ENCODE measurements at places on chromosomes 3 and 15. TPM values are rescaled to one million over a fixed set of nuclear protein-coding genes. Genes with fewer than 3 reads are reported as not detected.

DNA sequence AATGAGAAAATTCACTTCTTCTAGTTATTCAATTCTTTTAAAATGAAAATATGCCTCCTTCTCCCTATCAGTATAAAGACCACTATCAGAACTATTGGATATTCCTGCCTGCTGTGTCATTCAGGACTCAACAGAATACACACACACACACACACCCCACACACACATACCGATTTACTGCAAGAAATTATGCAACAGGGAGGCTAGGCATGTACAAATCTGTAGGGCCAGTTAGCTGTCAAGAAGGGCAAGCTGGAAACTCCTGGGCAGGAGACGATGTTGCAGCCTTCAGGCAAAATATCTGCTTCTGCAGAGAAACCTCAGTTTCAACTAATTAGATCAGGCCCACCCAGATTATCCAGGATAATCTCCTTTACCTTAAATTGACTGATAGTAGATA lies 13.9 kb upstream of the RYR3 start:
- H3K4me3 ChIP-seq, result no peak overlapping the region
- no peak for DNase-seq
- peaks cover 18% of the 10 kb centered on the region for H3K27me3 ChIP-seq
- H3K27ac ChIP-seq, result no peak overlapping the region
- no peaks in the 10 kb centered on the region for H3K36me3 ChIP-seq

DNA sequence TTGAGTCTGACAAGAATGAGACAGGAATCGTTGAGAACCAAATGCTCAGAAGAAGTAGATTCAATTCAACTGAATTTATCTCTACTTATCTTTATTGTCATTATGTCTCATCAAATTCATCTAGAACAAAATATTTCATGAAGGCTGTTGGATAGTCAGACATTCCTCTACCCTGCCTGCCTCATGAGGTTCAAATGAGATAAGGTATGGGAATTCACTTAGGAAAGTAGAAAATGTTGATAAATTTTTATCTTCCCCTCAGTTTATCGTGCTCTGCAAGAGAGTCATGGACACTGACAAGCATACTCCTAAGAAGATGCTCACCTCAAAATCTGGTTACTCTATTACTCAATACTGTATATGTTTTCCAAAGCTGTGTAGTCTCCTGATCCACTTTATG lies 149.7 kb upstream of the CDIN1 start:
- DNase-seq, result no peak
- no peaks in the 10 kb centered on the region for H3K27me3 ChIP-seq
- no peak overlapping the region for H3K4me3 ChIP-seq
- peaks cover 20% of the 10 kb centered on the region for H3K4me1 ChIP-seq
- no peaks in the 10 kb centered on the region for H3K36me3 ChIP-seq
- H3K27ac ChIP-seq, result peak overlapping the region; percentile 98

DNA sequence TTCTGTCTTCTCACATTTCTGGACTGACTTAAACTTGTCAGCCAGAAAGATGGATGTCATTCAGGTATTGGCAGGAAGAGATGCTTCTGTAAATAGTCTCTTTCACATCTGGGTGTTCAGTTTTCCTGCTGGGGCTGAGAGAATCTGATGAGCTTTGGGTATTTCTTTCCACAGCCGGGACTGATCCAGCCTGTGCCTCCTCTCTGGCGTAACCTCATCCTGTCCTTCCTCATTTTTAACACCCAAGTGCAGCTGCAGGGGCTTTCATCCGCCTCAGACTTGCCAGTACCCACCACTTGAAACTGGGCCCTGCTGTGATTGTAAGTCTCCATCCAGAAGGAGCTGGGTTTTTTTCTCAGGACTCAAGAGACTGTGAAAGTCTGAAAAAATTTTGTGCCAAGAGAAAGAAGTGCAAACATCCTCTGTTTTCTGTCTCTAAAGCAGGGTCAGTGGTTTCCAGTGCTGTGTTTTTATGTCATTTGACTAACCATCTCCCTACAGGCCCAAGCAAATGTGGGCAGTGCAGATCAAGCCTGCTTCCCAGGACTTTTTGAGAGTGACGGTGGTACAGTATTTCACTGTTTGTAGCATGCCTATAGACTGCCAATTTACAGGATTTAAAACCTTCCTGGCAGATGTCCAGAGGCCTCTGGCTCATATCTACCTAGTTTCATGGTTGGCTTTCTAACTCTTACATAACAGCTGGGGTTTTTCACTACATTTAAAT lies 342.7 kb downstream of the PTPRG start:
- no peaks in the 10 kb centered on the region for H3K36me3 ChIP-seq
- H3K27me3 ChIP-seq, result no peaks in the 10 kb centered on the region
- no peak overlapping the region for H3K27ac ChIP-seq
- H3K4me1 ChIP-seq, result no peaks in the 10 kb centered on the region

GRCh38 chr15:39195961-39196486 lies 384.9 kb upstream of the THBS1 start:
- peak overlapping the region; percentile 85 for H3K27ac ChIP-seq
- H3K27me3 ChIP-seq, result no peaks in the 10 kb centered on the region
- no peaks in the 10 kb centered on the region for H3K36me3 ChIP-seq
- H3K4me1 ChIP-seq, result peaks cover 80% of the 10 kb centered on the region

RASGRF1 gene
- not detected for total RNA-seq

DNA sequence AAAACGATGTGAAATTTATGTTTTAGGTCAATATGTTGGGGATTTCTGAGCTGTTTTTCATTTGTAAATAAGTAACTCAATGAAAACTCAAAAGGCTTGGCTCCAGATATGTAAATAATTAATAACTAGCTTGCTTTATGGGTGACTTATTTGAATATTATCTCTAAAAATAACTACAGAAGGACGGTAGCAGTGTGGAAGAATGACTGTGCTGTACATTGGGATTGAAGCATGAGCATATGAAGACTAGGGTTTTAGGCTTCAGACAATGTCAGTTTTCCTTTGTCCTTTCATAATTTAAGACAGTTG lies 343.9 kb downstream of the GRM7 start:
- DNase-seq, result no peak
- H3K4me3 ChIP-seq, result no peak overlapping the region
- H3K36me3 ChIP-seq, result no peaks in the 10 kb centered on the region
- H3K27ac ChIP-seq, result no peak overlapping the region
- no peaks in the 10 kb centered on the region for H3K4me1 ChIP-seq

DNA sequence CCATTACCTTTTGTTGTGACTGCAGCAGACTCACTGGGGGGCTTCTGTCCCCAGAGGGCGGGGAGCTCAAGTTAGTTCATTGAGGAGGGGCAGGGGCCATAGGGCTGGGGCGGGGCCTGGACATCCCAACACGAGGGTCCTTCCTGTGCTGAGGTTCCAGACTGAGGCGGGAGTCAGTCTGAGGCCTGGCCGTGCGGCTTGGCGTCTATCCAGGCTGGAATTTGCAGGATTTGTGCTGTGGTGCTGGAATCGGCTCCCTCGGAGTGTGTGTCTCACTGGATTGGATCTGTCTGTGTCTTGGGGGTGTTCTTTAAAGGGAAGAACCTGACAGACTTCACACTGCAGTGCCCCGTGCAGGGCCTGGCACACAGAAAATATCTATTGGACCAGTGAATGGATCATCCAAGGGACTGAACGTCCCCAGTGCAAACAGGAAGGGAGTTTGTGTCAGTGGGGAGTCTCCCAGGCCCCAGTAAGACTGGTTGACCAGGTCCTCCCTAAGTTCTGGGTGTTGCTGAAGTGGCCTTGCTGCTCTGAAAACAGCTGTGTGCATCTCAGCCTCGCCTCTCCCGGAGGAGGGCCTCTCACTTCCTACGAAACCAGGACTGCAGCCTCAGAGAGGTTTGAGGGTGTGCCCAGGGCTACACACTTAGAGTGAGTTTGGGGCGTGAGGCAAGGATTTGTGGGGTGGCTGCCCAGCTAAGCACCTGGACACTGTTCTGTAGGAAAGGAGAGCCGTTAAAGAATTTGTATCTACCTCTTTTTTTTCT lies 26.1 kb downstream of the GOLGA6L2 start:
- no peaks in the 10 kb centered on the region for H3K4me1 ChIP-seq
- no peaks in the 10 kb centered on the region for H3K27me3 ChIP-seq
- no peak for DNase-seq
- H3K36me3 ChIP-seq, result no peaks in the 10 kb centered on the region

- no peak overlapping the region for H3K4me3 ChIP-seq
- no peak overlapping the region for H3K27ac ChIP-seq
- 0 out of 2 replicates have a peak, but pooled peaks cover 4% of the 10 kb centered on the region for H3K4me1 ChIP-seq
- H3K27me3 ChIP-seq, result no peaks in the 10 kb centered on the region
- H3K36me3 ChIP-seq, result peaks cover 28% of the 10 kb centered on the region
- no peak for DNase-seq
Observed at GRCh38 chr15:59251001-59251845, 44.6 kb downstream of the LDHAL6B start.

- no peak overlapping the region for H3K4me3 ChIP-seq
- H3K27me3 ChIP-seq, result no peaks in the 10 kb centered on the region
- peaks cover 4% of the 10 kb centered on the region for H3K4me1 ChIP-seq
- no peak overlapping the region for H3K27ac ChIP-seq
- DNase-seq, result no peak
Observed at GRCh38 chr3:182397164-182397563, 396.1 kb upstream of the ATP11B start.

GRCh38 chr3:165984589-165984988 lies 147.4 kb upstream of the BCHE start:
- H3K4me1 ChIP-seq, result no peaks in the 10 kb centered on the region
- no peak for DNase-seq
- no peak overlapping the region for H3K4me3 ChIP-seq
- H3K27me3 ChIP-seq, result no peaks in the 10 kb centered on the region

RETNLB gene
- not detected for total RNA-seq

CYB561D2 gene
- 13.7 TPM for total RNA-seq

DNA sequence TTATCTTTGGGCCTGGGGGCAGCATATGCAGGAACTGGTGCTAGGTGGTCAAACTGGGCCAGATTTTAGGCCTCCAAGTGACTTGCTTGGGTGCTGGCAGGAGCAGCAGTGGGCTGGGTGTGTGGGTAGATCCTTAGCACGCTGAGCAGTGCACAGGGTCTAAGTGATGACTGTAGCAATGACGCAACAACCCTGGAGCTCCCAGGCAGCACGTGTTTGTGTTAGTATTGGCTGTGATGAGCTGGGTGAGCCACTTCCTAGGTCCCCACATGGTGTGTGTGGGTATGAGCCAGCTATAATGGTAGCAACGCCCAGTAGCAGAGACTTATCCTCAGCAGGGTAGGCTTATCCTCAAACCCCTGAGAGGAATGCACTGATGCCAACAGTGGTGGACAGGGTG lies 570.6 kb upstream of the ROBO1 start:
- no peak overlapping the region for H3K27ac ChIP-seq
- no peaks in the 10 kb centered on the region for H3K27me3 ChIP-seq
- no peaks in the 10 kb centered on the region for H3K4me1 ChIP-seq
- DNase-seq, result no peak
- H3K4me3 ChIP-seq, result no peak overlapping the region
